Thoracic aorta (tissue), 2 donors: ENCODE measurements at places on chromosomes 6 and 20. TPM values are rescaled to one million over a fixed set of nuclear protein-coding genes. Genes with fewer than 3 reads are reported as not detected.

DNA sequence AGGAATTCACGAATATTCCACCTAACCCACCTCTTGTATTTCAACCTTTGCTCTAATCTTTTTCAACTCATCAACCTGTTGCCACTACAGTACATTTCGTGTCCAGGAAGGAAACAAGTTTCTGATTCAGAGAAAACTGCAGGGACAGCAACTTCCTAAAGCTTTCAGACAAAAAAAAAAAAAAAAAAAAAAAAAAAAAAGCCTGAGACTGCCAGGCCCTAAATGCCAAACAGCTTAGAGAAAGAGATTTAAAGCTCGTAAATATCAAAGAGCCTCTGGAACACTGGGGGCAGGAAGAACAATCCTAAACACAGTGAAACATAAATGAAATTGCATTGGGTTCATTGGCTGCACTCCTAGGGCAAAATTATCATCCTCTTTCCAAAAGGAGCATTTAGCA, 411.2 kb upstream of the SPTLC3 start:
- H3K27me3 ChIP-seq, result no peaks in the 10 kb centered on the region
- H3K36me3 ChIP-seq, result no peaks in the 10 kb centered on the region
- H3K4me1 ChIP-seq, result no peaks in the 10 kb centered on the region
- no peak overlapping the region for H3K4me3 ChIP-seq
- no peak overlapping the region for H3K27ac ChIP-seq

GRCh38 chr6:35707714-35708407, 19.1 kb upstream of the FKBP5 start:
- no peaks in the 10 kb centered on the region for H3K4me1 ChIP-seq
- H3K36me3 ChIP-seq, result no peaks in the 10 kb centered on the region
- H3K27ac ChIP-seq, result no peak overlapping the region
- H3K27me3 ChIP-seq, result no peaks in the 10 kb centered on the region
- no peak overlapping the region for H3K4me3 ChIP-seq

GRCh38 chr6:1745814-1746213, 136.1 kb downstream of the FOXC1 start:
- H3K27me3 ChIP-seq, result no peaks in the 10 kb centered on the region
- no peak overlapping the region for H3K4me3 ChIP-seq
- no peak overlapping the region for H3K27ac ChIP-seq
- H3K36me3 ChIP-seq, result no peaks in the 10 kb centered on the region
- no peaks in the 10 kb centered on the region for H3K4me1 ChIP-seq
- DNase-seq, result no peak

Gene VGLL2
- not detected for total RNA-seq
